ENCODE measurements at places on chromosomes 13 and 19.

GRCh38 chr13:90389537-90389936 lies 958.0 kb upstream of the MIR17HG start:
- no peak for DNase-seq

DNA sequence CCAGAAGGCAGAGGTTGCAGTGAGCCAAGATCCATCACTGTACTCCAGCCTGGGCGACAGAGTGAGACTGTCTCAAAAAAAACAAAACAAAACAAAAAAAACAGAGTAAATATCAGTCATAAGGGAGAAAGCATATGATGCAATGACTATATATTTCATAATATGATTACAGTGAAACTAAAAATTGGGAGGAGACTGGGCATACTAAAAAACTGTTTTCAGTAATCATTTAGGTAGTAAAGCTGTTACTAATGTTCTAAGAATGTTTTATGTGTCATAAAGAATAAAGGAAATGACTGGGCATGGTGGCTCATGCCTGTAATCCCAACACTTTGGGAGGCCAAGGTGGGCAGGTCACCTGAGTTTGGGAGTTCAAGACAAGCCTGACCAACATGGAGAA lies 15.9 kb downstream of the ZNF573 start:
- DNase-seq, result no peak

DNA sequence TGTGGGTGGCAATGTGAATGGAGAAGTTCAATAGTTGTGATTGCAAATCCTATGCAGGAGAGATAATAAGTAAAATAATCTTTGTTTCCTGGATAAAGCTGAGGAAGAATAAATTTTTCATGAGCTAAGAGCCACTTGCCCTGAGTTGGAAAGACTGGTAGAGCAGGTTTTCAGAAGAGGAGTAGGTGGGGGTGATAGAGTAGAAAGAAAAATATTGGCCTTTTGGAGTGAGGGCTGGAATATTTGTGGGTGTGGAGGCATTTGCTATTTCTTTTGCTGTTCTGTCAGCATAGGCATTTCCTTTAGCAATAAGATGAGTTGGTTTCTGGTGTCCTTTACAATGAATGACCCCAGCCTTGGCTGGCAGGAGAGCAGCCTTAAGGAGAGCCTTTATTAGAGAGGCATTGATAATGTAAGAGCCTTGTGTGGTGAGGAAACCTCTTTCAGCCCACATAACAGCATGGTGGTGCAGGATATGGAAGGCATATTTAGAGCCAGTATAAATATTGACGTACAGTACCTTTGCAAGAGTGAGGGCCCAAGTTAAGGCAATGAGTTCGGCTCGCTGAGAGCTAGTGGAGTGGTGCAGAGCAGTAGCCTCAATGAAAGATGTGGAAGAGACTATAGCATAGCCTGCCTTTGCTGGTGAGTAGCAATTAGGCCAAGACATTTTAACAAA lies 11.6 kb upstream of the ZNF431 start:
- no peak for DNase-seq

DNA sequence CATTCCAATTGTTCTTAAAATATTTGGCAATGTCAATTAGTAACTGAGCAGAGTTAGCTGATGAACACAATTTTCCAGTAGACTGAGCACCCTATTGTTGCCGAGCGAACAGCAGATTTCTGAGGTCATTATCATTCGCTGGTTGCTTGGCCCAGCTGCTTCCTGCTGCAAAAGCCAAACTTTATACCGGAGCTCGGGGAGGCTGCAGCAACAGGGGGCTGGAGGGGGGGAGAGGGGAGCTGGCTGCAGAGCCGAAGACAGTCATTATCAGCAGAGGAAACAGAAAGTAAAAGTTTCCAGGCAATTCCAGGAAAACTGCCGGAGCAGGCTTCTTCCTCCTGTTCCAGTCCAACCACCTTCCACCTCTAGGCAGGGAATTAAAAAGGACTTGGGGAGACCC lies 77.9 kb downstream of the ZNF536 start:
- no peak for DNase-seq

DNA sequence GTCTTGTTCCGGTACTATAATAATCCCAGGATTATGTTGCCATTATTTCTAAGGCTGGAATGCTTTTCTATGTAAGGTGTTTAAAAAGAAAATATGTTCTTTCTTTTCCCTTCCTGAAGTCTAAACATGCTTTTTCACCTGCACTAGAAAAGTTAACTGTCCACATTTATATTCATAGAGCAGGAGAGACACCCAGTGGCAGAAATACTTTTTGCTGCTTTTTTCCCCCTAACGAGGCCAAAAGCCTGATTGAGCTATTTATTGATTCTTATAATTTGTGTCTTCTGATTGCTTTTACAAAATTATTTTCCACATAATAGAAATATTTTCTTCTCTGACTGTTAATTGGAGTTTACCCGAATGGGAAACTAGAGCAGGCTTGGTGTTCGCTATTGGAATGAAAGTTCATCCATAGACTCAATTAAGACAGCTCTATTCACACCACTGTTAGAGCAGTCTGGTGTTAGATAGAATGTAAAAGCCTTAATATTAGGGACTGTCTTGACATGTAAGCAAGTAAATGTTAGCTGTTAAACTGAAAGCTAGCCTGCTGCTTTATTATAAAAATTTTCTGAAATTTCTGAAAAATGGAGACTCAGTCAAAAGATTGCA lies 15.8 kb downstream of the GPR180 start:
- no peak for DNase-seq

DNA sequence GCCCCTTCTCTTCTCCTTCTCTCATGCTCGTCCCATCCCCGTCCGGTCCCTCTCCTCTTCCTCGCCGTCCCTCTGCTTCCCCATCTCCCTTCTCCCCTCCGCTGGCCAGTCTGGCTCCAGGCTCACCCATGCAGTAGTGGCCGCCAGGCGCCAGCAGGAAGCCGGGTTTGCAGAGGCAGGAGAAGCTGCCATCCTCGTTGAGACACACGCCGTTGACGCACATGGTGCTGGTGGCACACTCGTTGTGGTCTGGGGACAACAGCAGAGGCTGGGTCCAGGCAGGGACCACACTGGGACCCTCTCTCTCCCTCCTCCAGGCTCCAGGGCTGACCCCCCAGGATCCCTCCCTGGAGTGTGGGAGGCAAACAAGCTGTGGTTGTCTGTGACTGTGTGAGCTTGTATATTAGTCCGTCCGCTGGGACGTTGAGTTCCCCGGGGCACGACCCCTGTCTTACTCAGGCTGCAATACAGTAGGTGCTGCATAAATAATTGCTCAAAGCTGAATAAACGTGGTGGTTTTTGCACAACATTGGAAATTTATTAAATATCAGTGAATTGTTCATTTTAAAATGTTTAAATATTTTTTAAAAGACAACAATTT lies 16.4 kb downstream of the FBN3 start:
- no peak for DNase-seq

GRCh38 chr13:65453982-65454381 lies 1776.2 kb downstream of the PCDH9 start:
- no peak for DNase-seq

GRCh38 chr19:53132141-53132991 lies at the start of gene ZNF415:
Gene ZNF415, minus strand, starts transcription at chr19:53132910. Its CDS starts 10,234 bp downstream, at chr19:53122676.
- DNase-seq, result no peak

- no peak for DNase-seq
Measured at GRCh38 chr13:76638882-76639281, 247.3 kb downstream of the KCTD12 start.

GRCh38 chr19:40549007-40549708 lies 27.5 kb upstream of the SHKBP1 start:
- peak; percentile 65 for DNase-seq

DNA sequence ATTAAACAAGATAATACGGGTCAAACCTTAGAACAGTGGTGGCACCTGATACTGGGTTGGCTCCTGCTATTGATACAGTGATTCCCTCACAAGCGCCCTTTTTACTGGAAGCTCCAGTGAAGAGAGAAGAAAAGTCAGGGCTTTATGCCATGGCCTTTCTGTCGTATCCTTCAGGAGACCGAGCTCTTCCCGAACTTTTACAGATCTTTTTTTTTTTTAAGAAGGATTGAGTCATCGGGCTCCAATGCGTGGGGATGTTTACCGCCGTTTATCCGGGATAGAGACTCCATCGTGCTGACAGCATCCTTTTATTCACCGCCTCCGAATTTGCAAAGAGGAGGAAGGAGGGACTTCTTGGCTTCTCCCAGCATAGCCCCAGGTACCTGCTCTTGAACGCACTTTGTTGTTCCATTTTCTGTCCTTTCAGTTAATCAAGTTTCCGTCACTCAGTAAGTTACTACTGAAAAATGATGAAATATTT lies 574 bp downstream of the ZNF227 start:
- no peak for DNase-seq

GRCh38 chr13:27024074-27024461 lies 147.5 kb downstream of the USP12 start:
- no peak for DNase-seq

DNA sequence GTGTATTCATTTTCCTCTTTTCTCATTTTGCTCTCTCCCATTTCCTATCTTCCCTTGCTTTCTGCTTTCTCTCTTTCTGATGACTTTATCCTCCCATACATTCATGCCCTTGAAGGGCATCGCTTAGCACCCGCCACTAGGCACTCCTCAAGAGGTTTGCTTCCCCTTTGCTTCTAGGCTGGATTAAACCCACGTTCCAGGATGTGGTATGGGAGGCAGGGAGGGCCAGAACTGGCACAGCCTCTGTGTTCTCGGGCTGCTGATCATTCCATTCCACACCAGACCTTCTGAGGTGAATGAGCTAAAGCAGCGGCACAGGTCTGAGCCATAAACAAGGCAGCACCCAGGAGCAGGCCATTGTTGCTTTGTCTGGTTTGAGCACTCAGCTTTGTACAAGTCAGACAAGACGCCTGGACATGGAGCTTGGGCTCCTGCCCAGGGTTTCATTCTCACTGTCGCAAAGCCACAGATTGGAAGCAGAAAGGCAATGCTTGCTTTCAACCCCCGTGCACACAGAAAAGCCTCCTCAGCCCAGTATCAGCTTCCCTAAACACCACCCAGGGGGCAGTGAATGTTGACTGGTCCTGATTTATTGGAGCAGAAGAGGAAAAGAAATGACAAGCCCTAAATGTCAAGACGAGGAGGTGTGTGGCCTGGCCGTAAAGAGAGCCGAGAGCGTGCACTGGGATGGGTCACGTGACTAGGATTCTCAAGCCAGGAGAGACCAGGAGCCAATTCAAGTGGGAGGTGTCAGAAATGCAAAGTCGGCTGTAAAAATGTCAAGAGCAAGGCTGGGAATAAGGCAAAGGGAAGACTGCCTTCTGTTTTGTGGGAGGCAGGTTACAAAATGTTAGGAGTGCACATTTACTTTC lies 218.0 kb upstream of the SERP2 start:
- no peak for DNase-seq

DNA sequence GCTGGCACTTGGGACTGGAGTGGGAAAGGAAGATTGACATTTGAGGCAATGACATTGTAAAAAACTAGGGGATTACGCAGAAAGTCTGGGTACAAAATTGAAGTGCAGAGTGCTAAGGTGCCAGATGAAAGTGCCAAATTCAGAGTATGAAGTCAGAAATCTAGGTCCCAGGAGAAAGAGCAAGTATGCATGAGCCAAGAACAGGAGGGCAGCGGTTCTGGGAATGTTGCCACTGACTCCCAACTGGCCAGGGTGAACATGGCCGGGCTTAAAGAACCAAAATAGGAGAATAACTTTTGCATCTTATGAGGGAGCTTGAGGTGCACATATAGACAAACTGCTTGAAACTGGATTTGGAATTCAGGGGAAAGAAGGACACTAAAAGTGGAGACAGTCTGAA lies 495.8 kb upstream of the KLF12 start:
- DNase-seq, result no peak

GRCh38 chr19:15038294-15038693 lies 11.0 kb upstream of the CASP14 start:
- no peak for DNase-seq

DNA sequence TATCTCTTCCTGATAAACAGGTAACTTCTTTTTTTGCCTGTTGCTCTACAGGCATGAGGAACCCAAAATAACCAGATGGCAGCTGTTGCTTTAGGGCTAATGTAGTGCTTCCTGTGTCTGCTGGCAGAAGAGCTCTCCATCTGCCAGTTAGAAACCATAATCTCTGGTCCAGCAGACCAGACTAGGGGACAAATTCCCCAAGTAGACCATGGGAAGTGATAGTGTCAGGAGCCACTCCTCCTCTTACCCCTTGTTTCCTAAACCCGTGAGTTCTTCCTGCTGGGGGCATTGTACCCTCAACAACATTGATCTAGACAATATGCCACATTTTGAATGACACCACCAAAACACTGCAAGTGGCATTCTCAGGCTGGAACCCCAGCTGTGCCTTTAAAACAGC lies 135.9 kb downstream of the DLEU7 start:
- DNase-seq, result no peak

DNA sequence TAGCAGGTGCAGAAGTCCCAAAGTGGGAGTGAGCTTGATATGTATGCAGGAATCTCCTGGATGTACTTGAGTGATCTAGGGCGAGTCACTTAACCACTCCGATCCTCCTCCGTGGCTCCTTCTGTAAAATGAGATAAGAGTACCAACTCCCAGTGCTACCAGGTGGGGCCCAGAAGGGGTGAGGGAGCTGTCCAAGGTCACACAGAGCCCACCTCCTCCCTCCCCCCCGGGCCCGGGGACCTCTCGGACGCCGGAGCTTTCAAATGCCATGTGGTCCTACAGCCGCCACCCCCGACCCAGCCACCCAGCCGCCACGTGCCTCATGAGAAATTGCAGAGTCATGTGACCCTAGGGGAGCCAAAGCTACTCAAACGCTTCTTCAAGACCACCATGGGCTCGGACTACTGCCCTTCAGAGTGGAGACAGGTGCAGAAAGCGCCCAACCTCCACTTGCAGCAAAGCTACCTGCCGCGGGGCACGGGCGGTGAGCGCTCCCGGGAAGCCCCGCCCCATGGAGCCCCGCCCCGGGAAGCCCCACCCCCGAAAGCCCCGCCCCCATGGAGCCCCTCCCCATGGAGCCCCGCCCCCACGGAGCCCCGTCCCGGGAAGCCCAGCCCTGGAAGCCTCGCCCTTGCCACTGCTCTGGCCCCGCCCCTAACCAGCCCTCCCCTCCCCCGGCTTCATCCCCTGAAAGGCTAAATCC lies 10.1 kb upstream of the ZNF358 start:
- DNase-seq, result no peak

GRCh38 chr19:50030225-50030624 lies 4.4 kb downstream of the ZNF473 start:
- no peak for DNase-seq

DNA sequence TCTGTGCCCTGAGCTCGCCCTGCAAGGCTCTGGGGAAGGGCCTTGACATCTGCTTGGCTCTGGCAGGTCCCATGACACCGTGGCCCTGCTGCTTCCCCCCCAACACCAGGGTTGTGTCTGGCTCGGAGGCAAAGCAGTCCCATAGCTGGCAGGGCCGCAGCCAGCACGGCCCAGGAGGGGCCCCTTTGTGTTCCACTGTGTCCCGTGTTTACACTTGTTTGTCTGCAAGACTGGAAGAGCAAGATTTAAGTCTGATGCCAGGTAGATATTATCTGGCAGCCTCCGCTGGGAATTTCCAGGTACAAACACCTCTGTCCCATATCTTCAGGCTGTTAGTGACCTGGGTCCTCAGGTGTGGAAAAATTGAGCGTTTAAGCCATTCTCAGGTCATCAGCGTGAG lies 44.3 kb downstream of the MCF2L start:
- DNase-seq, result no peak

Measured in activated CD8-positive, alpha-beta memory T cell treated with anti-CD3 and anti-CD28 coated beads for 1 hour (primary cell).